ENCODE measurements at places on chromosomes 13 and 19.

GRCh38 chr13:51683597-51683996 is 99.3 kb downstream of the WDFY2 start:
- no peak for DNase-seq

DNA sequence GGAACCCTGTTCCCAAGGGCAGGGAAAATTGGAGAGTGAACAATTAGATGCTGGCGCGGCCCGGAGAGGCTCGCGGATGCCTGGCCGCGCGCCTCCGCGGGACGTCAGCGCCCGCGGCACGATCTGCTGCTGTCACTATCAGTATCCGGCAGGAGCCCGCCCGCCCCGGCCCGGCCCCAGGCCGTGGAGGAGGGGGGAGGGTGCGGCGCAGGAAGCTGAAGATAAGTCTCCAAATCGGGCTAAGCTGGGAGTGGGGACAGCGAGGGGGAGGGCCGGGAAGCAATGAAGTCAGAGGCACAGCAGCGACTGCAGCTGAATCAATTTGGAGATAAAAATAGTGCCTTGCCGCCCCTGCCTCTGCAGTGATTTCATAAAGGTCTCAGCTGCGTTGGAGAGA is 441.5 kb upstream of the KLF12 start:
- DNase-seq: peak; percentile 31

- no peak for DNase-seq
Observed at GRCh38 chr13:27203854-27204253, 32.2 kb upstream of the USP12 start.

GRCh38 chr19:19321141-19321577 is 530 bp downstream of the MAU2 start:
- no peak for DNase-seq

DNA sequence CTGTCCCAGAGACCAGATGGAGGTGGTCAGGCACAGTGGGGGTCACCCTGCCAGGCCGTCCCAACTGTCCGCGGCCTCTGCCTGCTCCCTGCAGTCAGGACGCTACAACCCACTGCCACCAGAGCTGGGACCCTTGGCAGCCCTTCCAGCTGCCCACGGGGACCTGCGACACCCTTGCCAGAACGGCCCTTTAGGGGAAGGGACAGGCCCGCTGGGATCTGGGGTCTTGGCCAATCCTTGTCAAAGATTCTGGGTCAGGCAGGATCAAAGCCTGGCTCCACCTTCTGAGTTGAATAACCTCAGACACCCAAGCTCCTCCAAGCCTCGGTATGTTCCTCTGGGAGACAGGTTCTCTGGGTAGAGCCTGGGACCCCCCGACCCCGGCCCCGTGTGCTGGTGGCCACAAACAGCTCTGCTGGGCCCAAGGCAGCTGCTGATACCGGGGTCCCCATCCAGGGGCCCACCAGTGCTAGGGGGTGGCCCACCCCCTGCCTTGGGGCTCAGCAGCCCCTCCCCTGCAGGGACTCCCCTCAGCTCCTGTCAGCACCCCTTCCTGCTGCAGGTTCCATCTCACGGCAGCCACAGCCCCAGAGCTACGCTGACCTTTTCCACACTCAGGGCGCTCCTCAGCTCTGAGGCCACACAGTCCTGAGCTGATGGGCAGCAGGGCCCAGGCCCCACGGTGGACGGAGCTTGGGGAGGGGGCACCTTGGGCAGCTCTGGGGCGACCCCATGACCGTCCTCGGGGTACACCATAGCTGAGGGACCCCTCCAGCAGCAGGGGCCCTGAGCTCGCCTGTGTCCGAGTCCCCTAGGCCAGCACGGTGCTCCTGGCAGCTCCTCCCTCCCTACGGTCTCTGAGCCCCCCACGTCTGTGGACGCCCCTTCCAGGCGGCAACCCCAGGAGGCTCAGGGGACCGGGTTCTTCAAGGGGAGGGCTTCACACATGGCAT is 18.4 kb downstream of the SBNO2 start:
- no peak for DNase-seq

DNA sequence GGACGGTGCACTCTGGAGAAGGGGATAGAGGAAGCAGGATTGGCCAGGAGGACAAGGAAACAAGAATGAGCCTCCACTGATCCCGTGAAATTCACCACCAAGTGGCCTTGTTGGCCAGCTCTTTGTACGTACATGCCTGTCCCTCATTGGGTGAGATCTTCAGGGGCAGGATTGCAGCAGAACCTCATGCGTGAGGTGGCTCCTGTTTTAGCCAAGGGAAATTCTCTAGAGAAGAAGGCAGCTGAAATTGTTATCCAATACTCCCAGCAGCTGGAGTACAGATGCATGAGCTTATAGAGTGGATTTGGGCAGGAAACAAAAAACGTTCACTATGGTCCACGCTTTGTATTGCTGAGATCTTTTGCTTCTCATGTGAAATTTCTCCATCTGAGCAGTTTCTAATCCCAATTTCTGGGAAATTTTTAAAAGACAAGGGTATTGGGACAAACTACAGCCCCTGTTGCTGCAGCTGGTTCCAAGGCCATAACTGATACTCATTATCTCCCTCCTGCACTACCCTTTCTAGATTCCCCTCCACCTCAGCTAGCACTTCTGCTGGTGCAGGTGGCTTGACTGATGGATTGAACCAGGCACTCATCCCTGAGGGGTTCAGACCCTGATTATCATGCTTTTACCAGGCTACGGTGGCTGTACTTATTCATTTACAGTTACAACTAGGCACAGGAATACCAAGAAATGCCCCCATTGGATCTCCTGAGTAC is 3.9 kb upstream of the RNF6 start:
- no peak for DNase-seq

- no peak for DNase-seq
Observed at GRCh38 chr13:85728811-85729210, 70.4 kb downstream of the SLITRK6 start.

DNA sequence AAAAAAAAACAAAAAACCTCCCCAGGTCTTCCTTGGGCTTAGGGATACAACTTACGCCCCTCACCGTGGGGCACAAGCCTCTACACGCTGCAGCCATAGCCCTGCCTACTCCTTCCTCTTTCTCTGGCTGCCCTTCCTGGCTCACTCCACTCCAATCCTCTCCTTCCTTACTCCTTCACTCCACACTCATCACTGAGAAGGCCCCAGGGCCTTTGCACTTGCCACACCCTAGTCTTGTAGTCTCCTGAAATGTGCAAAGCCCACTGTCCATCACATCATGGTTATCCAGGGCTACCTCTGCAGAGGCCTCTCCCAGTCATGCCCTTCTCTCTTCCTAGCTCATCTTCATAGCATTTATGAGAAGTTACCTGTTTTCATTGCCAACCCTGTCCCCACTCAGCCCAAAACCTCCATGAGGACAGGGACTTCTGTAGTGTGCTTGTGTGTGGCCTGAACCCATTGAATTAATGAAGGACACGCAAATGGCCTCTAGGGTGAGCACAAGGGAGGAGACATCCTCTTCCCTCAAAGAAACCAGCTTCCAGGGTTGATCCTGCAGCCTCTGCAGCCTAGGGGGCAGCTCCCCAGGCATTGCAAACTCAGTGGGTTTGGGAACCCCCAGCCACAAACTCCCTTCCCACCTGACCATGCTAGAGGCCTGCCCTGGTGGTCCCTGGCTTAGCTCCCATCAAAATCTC is 7.9 kb upstream of the HSH2D start:
- DNase-seq: no peak

DNA sequence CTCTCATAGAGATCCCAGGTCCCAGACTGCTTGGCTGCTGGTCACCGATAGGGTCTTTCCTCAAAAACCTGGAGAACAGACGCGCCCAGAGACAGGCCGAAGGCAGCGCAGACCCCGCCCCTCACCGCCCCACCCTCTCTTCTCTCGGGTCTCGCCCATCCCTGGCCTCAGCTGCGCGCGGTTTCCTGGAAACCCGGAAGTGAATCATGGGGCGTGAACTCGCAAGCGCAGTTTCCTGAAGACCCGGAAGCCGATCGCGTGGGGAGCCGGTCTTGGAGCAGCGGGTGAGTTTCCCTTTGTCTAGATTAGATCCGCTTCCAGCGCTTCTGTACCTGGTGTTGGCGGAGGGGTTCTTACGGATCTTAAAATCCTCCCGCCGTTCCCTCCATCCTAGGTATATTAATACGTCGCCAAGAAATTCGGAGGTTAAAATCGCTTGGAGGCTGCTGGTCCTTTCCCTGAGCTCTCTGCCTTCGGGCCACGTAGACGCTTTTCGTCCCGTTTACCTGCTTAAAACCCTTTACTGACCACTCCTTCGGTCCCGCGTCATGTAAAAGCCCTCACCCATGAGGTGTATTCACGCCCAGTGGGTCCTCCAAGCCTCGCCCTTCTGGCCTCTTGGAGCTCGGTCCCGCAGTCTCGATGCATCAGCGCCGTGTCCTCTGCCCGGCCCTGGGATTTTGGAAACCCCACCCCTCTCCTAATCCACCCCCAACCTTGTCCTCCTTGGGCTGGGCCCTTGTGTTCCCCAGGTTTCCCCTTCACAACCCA is at the start of gene ZNF578:
Gene ZNF578 (plus strand): TSS at position 230 of the 771 bp plus-strand sequence. CDS start 48,293 bp downstream, outside the sequence.
- peak; percentile 58 for DNase-seq

DNA sequence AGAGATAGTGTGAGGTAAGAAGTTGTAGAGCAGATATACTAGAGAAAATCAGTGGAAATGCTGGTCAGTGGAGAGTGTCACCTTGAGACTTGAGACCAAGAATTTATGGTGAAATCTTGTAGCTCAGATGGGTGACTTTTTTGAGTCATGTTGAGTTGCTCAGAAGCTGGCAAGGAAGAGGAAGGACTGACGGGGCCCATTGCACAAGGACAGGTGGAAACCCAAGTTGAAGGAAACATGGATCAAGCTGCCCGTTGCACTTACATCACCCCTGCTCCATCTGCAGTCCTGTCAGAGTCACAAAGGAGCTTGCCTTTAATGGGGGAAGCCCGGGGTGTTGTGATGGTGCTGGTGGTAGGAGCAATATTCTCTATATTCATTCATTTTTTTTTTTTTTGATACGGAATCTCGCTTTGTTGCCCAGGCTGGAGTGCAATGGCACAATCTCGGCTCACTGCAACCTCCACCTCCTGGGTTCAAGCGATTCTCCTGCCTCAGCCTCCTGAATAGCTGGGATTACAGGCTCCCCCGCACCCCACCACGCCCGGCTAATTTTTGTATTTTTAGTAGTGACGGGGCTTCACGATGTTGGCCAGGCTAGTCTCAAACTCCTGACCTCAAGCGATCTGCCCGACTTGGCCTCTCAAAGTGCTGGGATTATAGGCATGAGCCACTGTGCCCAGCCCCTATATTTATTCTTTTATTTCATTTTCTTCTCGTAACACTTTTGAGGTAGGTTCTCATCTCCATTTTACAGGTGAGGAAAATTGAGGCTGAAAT is 27.4 kb downstream of the UBAC2 start:
- DNase-seq: no peak

GRCh38 chr13:45368005-45368404 is 27.0 kb upstream of the TPT1 start:
- no peak for DNase-seq

DNA sequence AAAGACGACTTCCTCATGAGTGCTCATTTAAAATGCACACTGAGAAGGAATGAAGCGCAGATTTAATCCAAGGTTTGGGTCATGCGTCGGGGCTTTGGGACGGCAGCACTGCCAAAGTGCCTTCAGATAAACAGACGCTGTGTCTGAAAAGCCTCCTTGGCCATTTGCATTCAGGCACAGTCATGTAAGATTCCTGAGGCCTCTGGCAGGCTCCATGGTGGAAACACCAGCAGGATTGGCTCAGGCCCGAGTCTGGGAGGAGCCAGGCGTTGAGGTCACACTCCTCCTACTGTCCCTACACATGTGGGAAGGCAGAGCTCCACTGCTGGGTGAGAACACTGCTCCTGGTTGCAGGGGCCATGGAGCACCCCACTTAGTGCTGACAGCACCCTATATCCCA is 113.3 kb upstream of the KL start:
- no peak for DNase-seq

DNA sequence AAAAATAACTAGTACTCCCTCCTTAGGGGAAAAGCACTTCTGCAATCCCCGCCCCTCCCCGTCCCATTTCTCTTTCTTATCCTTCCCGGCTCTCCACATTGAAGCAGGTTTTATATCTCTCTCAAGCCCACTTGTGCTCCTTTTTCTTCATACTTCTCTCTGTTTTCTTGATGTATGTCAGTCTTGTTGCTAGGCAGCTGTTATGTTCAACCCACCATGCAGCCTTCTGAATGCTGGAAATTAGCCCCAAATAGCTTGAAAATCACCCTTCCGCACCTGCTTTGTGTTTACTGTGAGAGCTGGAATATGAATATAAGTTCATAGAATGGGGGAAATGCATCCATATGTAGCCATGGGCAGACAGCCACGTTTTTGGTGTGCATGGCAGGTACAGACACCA is 461.4 kb downstream of the MYO16 start:
- DNase-seq: no peak

DNA sequence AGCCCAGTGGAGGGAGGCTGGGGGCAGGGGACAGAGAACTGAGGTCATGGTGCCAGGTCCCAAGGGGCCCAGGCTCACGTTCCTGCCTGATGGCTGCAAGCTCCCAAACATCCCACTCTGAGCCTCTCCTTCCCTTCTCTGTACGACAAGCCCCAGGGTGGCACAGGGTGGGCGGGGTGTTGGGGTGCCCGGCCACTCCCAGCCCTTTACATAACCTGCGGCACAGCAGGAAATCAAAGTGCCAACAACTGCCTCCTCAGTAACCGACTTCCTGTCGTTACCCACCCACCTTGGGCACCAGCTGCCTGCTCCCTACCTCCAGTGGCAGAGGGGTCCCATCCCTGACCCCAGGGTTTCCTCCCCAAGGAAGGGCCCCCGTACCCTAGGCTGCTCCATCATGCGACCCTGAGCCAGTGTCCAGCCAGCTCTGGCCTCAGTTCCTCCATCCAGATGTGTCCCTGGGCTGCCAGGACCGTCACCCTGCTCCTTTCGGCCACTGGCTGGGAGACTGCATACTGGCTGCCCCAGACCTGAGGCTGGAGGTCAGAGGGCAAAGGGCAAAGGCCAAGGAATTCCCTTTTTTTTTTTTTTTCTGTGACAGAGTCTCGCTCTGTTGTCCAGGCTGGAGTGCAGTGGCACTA is 27.7 kb upstream of the NFIC start:
- no peak for DNase-seq

GRCh38 chr13:76637641-76638141 is 248.5 kb downstream of the KCTD12 start:
- peak; percentile 29 for DNase-seq

DNA sequence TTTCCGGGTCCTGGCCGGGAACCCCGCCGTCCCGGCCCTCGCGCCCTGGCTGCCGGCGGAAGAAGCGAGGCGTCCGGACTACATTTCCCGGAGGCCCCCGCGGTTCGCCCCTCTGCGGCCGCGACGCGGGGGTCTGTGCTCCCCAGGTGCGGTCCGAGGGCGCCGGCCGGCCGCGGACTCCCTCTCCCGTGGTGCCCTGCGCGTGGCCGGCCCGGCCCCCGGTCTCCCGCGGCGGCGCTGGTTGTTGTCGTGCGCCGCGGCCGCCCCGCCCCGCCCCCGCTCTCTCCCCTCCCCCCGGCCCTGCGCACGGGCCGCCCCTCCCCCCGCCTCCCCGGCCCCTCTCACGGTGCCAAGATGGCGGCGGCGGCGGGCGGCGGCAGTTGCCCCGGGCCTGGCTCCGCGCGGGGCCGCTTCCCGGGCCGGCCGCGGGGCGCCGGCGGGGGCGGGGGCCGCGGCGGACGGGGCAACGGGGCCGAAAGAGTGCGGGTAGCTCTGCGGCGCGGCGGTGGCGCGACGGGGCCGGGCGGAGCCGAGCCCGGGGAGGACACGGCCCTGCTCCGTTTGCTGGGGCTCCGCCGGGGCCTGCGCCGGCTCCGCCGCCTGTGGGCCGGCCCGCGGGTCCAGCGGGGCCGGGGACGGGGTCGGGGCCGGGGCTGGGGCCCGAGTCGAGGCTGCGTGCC is at the start of gene KMT2B:
Gene KMT2B (plus strand): TSS at position 339 of the 680 bp plus-strand sequence. CDS start 16 bp downstream, at position 355.
- peak; percentile 91 for DNase-seq

- DNase-seq: no peak
Observed at GRCh38 chr19:30006207-30006606, 64.2 kb downstream of the URI1 start.

- no peak for DNase-seq
Observed at GRCh38 chr19:10093295-10094186, 7.4 kb downstream of the SHFL start.
